ENCODE measurements at places on chromosomes 3 and 15.

GRCh38 chr15:52737720-52738119 lies 52.4 kb downstream of the ONECUT1 start:
- DNase-seq: no peak

- no peak for DNase-seq
Observed at GRCh38 chr15:62407216-62407615, 242.1 kb upstream of the C2CD4B start.

DNA sequence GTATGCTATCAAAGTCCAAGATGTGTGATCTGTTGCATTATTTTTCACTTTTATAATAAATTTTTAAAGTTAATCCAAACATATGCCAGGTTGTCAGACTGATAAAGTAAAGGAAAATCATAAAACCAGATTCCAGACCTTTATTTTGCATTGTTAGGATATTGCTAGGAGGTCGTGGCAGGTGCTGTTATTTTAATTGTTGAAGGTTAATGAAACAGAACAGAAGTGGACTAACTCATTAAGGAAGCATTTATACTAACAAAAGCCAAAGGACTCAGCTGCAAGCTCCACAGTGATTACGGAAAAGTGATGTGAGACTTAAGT lies 63.1 kb downstream of the DCLK3 start:
- DNase-seq: no peak

GRCh38 chr15:77714555-77714954 lies 81.8 kb upstream of the LINGO1 start:
- no peak for DNase-seq

DNA sequence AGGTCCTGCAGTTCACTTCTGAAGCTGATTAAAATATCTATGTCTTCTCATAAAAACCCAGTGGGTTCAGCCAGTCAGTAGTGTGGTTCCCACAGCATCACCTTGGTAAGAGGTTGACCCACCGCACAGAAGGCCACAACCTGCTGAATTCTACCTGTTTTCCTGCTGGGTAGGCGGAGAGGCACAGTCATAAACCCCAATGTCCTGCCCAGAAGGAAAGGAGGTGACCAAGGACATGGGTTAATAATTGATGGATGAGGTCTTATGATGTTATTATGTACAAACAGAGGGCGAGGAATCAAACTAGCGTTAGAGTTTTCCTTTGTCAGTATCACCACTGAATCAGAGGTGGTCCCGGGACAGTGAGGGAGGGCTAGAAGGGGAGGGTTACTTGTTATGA lies 27.8 kb downstream of the CA12 start:
- DNase-seq: no peak

DNA sequence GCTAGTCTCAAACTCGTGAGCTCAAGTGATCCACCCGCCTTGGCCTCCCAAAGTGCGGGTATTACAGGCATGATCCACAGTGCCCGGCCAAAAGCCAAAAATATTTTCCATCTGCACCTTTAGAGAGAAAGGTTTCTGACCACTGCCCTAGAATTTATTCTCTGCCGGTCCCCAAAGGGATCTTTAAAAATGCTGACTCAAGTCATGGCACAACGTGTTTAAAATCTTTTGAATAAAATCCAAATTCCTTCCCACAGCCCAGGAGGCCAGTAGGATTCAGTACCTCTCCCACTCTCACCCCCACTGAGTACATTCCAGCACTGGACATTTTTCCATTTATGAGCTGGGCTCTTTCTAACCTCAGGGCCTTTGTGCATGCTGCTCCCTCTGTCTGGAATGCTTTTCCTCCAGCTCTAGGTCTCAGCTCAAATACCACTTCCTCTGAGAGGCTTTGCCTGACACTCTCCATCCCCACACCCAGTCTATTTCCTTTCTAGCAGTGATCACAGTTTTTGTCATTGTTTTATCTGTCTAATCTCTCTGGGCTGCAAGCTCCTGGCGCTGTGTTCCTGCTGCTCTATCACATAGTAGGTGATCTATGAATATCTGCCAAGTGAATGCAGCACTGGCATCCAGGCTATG lies 502.9 kb downstream of the SHQ1 start:
- no peak for DNase-seq

- DNase-seq: no peak
Observed at GRCh38 chr3:61679026-61679425, 117.7 kb downstream of the PTPRG start.

DNA sequence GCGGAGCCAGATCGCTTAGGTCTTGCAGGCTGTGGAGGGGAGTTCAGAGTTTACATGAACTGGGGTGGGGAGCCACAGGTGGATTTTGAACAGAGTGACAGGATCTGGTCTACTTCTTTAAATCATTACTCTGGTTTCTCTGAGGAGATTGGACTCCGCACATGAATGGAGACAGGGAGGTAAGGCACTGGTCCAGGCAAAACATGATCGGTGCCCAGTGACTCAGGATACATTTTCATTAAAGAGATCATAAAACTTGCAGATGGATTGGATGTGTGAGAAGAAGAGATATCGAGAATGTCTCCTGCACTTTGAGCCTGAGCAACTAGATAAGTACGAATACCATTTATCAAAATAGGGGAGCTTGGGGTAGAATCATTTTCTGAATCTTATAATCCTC lies 61.8 kb upstream of the CMSS1 start:
- DNase-seq: no peak
